ENCODE measurements at places on chromosomes 1 and 21.
A peak's percentile ranks its signal among the peaks of the same experiment; 100 is the strongest.

GRCh38 chr1:30715216-30715615, 8.2 kb downstream of the MATN1 start:
- peak; percentile 29 for DNase-seq

DNA sequence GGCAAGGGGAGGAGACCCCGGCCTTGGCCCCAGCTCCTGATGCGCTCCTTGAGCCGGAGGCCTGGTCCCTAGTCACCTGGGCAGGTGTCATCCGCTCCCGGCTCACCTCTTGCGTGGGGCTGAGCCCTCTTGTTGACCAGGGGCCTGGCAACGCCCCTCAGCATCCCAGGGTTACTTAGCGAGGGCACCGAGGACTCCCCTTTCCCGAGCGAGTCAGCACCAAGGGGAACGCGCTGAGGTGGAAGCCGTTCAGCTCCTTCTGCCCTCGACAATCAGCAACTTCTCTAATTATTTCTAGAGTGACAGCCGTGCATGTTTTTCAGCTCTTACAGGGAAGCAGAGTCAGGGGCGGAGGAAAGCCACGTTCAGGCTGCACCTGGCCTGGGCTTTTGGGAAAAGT, 522 bp downstream of the SLC45A1 start:
- DNase-seq = no peak

GRCh38 chr1:42765269-42765668, 1.6 kb downstream of the P3H1 start:
- no peak for DNase-seq

- no peak for DNase-seq
These were observed 17.1 kb downstream of the ZBTB17 start for GRCh38 chr1:15958793-15959192.

DNA sequence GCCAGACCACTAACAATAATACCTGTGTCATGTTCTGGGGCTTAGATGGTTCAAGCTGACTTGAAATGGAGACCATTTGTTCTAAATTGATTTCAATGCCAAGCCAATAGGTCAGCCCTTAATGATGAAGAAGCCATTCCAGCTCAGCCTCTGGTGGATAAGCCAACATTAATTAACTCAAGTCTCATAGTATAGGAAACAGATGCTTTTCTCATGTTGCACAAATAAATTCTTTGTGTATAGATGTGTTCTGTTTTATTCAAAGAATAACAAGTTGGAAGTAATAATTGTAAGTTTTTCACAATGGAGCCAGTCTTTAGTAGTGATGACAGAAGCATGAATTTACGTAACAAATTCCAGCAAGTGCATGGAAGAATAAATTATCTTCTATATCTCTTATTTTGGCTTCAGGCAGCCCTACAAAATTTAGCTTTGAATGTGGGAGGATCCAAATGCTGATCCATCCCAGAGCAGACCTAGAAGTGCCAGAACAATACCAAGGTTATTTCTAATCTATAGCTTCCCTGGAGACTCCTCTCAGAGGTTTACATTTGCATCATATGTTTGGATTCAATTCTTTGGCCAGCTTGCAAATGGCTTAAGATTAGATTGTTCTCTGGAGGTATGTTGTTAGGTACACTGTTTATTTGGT, 42.2 kb upstream of the C1orf105 start:
- DNase-seq = no peak

DNA sequence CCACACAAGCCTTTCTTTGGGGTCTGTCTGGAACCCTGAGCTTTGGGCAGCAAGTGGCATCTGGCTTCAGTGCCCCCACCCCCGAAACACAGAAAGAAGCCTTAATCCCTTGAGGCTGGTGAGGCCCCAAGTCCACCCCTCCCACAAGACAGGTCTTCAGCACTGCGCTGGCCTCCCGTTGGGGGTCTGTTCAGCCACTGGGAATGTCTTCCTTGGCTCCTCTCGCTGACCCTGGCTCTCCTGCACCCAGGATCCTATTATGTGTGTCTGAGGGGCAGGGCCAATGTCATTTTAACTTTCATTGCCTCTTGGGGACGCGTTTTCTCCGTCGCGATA, 26.9 kb downstream of the ATP8B2 start:
- DNase-seq = no peak

DNA sequence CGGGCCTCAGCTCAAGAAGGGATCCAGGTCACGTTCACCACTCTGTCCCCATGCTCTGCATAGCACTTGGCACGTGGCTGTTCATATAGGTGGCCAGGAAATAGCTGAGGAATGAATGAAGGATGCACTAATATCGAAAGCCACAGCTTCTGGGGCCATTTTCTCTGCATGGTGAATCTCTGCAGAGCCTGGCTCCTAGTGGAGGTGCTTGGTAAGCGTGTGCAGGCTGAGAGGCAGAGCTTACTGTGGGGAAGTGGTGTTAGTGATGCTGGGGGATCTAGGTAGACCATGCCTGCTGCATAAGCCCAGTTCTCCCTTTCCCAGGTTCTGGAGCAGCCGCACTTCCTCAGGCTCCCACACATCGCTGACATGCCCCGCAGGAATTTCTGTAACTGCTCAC, 8.3 kb downstream of the CSRP1 start:
- DNase-seq = no peak

DNA sequence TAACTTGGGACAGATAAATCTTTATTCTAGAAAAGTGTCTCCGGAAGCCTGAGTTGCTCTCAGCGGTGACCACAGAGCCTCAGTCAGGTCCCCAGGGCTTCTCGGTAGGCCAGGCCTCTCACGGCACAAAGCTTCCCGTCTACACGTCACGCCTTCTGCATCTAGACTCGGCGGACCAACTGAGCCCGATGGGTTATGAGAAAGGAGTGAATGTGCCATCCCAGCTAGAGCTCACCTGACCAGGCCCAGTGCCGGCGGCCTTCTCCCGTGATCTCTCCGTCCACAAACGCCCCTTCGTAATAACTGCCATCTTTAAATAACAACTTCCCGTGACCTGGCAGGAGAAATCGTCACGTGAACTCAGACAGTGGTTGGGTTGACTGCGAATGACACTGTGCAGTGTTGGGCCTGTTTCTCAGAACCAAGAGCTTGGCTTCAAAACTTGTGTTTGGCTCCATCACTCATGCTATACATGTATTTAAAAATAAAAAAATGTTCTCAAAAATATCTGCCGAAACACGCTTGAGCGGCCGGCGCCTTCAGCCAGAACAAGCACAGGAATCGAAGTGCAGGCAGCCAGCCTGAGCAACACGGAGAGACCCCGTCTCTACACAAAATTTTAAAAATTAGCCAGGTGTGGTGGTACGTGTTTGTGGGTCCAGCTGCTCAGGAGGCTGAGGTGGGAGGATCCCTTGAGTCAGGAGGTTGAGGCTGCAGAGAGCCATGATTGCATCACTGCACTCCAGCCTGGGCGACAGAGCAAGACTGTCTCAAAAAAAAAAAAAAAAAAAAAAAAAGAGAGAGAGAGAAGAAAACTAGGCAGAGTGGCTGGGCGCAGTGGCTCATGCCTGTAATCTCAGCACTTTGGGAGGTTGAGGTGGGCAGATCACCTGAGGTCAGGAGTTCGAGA, 3.1 kb downstream of the MORN1 start:
- no peak for DNase-seq

- DNase-seq = peak; percentile 24
These were observed 273.8 kb downstream of the KCNJ6 start for GRCh38 chr21:37642493-37642892.

- DNase-seq = no peak
These were observed 31.9 kb upstream of the KCNA3 start for GRCh38 chr1:110706621-110707020.

GRCh38 chr1:209670441-209671082, 4.7 kb upstream of the G0S2 start:
- no peak for DNase-seq

GRCh38 chr1:201755200-201755599, 73.8 kb upstream of the IPO9 start:
- DNase-seq = no peak

DNA sequence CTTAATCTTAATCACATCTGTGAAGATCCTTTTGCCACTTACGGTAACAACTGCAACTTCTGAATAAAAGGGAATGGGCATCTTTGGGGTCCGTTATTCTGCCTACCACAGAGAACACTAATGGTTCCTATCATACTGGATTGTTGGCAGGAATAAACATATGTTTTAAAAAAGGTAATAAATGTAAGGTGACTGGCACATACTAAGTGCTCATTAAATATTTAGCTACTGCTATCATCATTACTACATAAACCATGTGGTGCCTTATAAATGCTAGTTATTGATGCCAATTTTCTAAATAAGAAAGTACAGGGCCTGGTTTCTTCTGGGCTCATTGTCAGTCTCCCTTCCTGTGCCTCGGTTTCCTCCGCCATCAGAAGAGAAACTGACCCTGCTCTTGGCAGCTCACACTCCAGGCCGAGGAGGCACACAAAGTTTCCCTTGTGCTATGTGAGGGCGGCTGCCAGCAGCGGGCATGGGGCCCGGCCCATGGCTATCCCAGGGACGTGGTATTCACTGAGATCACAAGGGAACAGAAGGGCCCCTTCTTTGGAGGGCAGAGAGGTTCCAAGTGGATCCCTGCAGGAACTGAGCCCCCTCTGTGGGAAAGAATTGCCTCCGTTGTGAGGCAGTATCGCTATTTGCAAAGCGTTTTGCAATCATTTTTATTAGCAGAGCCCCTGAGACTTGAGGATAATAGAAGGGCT, 26.2 kb downstream of the NAV1 start:
- DNase-seq = no peak

- DNase-seq = no peak
These were observed 12.6 kb upstream of the IER5 start for GRCh38 chr1:181075766-181076350.

GRCh38 chr21:32423320-32424190, 11.0 kb downstream of the EVA1C start:
- DNase-seq = no peak

DNA sequence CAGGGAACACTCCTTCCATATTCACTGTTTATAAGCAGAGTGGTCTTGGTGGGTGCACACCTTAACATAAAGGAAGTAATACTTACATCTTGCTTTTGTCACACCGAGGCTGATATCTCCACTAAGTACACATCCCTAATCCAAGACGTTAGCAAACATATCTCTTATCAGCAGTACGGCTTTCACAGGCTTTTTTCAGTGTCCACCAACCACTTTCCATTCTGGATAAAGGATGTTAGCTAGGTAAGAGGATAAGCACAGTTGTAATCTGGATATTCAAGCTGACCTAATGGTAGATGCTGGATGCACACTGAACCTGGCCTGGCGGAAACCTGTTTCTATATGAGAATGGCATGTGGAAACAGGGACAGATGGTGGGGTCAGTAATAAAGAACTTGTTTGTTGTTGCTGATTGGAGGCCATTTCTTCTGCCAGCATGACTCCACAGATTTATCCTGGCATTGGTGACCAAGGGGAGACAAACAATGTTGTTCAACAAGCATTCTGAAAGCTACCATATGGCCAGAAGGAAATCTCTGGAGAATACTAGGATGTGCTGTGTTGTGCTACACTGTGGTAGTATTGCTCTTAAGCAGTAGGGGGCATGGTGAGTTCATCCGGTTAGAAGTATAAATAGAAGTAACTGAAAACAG, 416.4 kb downstream of the PTBP2 start:
- no peak for DNase-seq

- DNase-seq = no peak
These were observed 180.5 kb downstream of the DYRK1A start for GRCh38 chr21:37546949-37547614.

DNA sequence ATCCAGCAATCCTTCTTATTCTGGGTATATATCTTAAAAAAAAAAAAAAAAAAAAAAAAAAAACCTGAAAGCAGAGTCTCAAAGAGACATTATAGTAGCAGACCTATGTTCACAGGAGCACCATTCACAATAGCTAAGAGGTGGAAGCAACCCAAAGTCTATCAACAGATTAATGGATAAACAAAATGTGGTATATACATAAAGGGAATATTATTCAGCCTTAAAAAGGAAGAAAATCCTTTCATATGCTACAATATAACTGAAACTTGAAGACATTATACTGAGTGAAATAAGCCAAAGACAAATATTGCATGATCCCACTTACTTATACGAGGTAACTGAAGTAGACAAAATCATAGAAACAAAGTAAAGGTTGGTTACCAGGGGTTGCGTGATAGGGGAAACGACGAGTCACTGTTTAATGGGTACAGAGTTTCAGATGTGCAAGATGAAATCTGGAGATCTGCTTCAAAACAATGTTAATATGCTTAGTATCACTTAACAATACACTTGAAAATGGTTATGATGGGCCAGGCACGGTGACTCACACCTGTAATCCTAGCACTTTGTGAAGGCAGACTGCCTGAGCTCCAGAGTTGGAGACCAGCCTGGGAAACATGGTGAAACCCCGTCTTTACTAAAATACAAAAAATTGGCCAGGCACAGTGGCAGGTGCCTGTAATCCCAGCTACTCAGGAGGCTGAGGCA, 29.5 kb downstream of the PIK3R3 start:
- DNase-seq = no peak

DNA sequence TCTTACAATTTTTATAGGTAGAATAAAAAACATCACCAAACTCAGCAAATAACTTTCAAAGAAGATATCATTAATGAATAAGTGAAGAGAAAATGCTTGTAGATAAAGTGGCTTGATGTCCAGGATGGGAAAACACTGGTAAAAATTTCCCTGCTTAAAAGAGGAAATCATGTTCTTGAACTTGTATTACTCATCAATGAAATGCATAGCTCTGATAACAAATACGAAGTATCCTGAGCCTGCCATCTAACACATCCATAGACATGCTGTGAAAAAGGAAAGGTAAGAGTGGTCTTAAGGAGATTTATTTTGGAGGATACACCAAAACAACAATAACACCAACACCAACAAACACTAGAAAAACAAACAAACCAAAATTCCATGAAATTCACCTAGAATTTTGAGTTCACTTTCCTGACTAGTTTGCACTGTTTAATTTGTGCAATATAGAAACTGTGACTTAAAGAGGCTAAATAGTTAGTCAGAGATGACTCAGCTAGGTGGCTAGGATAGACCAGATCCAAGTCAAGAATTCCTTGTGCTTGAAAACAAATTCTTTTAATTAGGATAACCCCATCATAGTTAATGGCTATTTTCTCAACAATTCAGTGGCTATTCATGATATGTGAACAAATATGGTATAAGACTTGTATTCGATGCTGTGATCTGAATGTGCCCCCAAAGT, 179.8 kb upstream of the KCNK2 start:
- DNase-seq = no peak

DNA sequence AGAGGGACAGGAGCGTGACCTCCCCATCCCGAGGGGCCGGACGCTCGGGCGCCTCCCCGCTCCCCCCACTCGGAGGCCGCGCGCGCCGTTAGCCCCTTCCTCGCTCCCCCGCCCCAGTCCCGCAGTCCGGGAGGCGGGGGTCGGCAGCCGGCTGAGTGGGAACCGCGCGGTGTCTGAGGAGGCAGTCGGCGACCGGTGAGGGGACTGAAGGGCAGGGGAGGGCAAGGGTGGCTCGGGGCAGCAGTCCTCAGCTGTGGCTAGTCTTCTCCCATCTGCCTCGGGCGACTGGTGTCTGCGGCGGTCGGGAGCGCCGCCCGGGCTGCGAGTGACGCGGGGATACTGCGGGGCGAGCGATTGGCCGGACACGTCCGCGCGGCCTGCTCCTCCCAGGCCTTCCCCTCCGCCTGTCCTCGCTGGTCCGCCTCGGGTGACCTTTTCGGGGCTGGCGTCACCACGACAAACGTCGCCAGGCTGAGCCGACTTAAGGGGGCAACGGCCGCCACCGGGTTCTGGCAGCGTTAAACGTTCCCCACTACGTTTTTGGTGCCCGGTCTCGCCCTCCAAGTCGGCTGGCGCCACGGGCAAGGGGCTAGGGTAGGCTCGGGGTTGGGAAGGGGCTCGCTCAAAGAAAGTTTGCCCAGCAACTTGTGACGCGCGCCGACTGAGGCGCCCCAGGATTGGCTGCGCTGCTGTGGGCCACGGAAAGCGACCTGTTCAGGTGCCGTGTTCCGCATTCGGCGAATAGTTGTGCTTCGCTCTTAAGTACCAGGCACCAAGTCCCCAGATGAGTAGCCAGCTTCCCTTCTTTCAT, 538 bp downstream of the ZNF672 start:
- DNase-seq = peak; percentile 82
